ENCODE measurements at places on chromosomes 6 and 20.

DNA sequence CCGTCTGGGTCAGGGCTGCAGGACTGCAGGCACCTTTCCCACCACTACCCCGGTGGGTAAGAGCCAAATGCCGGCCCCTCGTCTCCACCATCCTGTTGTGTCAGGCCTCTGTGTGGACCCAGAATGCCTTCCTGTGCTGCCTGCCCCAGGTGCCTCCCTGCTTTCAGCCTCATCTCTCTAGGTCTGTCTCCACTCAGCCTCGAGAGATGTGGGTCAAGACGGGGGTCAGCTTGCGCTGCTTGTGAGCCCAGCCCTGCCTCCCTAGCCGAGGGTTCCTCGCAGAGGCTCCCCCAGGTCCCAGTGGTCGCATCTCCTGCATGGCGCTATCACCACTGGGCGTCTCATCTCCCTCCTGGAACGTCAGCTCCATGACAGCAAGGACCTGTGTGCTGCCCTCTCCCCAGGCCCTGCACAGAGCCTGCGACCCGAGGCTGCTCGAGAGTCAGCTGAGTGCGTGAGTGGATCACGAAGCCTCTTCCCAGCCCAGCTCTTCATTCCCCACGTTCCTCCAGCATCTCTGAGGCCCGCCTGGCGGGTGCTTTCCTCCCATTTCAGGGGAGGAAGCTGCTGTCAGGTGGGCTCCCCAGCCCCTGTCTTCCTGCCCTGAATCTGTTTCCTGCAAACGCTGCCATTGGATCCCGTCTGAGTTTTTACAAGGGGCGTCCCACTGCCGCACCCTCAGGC is 38.7 kb upstream of the ZBP1 start:
- no peak for DNase-seq
- no peaks in the 10 kb centered on the region for H3K27me3 ChIP-seq
- peaks cover 26% of the 10 kb centered on the region for H3K4me1 ChIP-seq
- H3K27ac ChIP-seq: no peak overlapping the region
- H3K36me3 ChIP-seq: no peaks in the 10 kb centered on the region

DNA sequence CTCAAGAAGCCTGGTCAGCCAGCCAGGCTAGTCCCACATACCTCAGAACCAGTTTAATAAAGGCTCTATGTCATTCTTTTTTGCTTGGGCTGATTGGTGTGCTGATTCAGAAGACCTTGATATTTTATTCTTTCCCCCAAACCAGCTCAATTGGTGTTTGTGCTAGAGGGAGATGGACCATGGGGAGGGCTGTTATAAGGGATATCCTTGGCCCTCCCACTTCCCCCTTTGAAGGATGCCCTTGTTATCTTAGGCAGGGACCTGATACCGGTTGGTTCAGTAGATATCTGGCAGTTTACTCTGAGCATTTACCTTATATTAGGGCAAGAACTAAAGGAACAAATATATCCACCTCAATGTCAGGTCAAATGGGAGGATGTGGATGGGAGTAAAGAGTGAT is 207.4 kb downstream of the LRFN2 start:
- no peak overlapping the region for H3K27ac ChIP-seq
- H3K27me3 ChIP-seq: no peaks in the 10 kb centered on the region
- no peak for DNase-seq
- no peaks in the 10 kb centered on the region for H3K4me1 ChIP-seq
- H3K36me3 ChIP-seq: no peaks in the 10 kb centered on the region

- DNase-seq: no peak
- no peaks in the 10 kb centered on the region for H3K36me3 ChIP-seq
- H3K27ac ChIP-seq: no peak overlapping the region
- H3K4me3 ChIP-seq: no peak overlapping the region
Measured at GRCh38 chr6:39260953-39261352, 31.7 kb upstream of the KCNK5 start.

GRCh38 chr6:112443179-112444065 is 96.3 kb downstream of the RFPL4B start:
- H3K4me3 ChIP-seq: no peak overlapping the region
- DNase-seq: no peak
- no peak overlapping the region for H3K27ac ChIP-seq
- peaks cover 4% of the 10 kb centered on the region for H3K27me3 ChIP-seq
- no peaks in the 10 kb centered on the region for H3K36me3 ChIP-seq
- H3K4me1 ChIP-seq: no peaks in the 10 kb centered on the region

DNA sequence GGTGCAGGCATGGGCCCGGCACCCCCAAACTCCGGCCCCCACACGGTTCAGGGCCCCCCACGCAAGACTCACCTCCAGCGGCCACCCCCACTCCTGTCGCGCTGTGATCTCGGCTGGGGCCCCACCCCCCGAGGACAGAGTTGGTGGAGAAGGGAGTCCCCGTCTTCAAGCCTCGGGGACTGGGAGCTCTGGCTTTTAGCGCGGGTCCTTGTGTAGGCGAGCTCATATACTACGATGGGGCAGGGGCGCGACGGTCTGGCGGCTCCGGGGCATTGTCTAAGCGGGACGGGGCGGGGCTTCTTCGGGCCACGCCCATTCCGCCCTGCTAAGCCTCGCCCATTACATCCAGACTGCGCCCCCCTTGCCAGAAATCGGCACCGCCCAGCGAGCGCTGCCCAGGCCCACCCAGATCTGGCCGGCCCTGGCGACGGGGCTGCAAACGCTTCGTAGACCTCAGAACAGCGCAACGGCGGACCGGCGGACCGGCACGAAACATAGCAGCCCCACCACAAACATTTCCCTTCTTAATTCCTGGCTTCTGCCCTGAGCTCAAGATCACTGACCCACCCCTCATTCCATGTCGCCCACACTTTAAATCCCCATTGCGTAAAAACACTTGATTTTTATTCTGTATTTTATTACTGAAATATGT is 1.0 kb upstream of the DDAH2 start:
- H3K27me3 ChIP-seq: no peaks in the 10 kb centered on the region
- DNase-seq: peak; percentile 77
- H3K4me3 ChIP-seq: peak overlapping the region; percentile 84
- peak overlapping the region; percentile 13 for H3K27ac ChIP-seq
- H3K36me3 ChIP-seq: peaks cover 39% of the 10 kb centered on the region

DNA sequence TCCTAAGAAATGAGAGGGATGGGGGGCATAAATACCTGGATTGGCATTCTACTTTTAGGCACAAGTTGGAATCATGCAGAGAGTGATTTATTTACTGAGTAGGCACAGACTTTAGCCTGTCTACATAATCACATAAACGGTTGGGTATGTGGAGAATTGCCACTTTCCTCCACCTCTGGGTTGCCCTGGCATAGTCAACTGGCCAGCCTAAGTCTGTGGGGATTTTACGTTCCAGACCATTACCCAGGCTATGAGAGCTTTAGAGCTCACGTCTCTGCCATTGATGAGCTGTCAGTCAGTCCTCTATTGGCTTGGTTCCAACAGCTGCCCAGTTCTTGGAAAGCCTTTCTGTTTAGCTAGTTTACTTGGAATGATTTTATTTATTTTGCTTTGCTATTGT is 5.0 kb upstream of the BHLHE23 start:
- DNase-seq: no peak
- peaks cover 8% of the 10 kb centered on the region for H3K36me3 ChIP-seq

DNA sequence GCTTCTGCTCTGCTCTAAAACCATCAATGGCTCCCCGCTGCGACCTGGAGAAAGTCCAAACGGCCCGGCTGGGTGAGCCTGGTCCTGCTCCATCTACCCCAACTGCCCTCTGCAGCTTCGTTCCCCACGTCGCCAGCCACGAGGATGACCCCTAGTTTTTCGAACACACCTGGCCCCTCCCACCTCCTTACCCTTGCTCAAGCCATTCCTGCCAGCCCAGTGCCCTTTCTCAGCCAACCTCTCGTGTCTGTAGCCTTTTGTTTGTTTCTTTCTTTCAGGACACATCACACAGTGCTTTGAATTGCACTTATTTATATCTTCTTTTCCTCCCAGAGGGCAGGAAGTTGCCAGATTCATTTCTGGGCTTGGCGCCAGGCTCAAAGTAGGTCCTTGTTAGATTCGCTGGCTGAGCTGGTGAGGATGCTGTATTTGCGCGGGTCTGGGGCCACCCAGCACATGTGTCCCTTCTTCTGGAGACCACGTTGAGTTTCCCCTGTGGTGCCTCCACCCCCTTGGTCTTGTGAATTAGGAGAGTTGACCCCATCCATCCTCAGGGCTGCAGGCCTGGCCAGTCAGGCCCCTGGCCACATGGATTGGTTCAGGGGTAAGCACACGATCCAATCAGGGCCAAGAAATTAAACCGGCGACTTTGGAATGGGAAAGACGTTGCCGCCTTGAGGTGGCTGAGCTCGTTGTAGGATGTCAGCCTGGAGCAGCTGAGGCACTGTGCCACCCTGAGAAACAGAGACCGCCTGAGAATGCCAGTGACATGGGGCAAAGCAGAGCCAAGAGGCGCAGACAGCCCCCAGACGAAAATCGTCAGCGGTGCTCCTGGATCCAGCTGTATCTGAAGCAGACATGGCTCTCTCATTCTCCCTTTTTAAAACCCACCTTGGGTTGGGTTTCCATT is 156.0 kb downstream of the CEBPB start:
- no peak overlapping the region for H3K4me3 ChIP-seq
- no peak overlapping the region for H3K27ac ChIP-seq
- H3K36me3 ChIP-seq: no peaks in the 10 kb centered on the region
- H3K27me3 ChIP-seq: peaks cover 20% of the 10 kb centered on the region

- H3K4me1 ChIP-seq: no peaks in the 10 kb centered on the region
- DNase-seq: no peak
- no peak overlapping the region for H3K27ac ChIP-seq
- no peaks in the 10 kb centered on the region for H3K36me3 ChIP-seq
Measured at GRCh38 chr6:56556751-56557540, 85.7 kb downstream of the DST start.

DNA sequence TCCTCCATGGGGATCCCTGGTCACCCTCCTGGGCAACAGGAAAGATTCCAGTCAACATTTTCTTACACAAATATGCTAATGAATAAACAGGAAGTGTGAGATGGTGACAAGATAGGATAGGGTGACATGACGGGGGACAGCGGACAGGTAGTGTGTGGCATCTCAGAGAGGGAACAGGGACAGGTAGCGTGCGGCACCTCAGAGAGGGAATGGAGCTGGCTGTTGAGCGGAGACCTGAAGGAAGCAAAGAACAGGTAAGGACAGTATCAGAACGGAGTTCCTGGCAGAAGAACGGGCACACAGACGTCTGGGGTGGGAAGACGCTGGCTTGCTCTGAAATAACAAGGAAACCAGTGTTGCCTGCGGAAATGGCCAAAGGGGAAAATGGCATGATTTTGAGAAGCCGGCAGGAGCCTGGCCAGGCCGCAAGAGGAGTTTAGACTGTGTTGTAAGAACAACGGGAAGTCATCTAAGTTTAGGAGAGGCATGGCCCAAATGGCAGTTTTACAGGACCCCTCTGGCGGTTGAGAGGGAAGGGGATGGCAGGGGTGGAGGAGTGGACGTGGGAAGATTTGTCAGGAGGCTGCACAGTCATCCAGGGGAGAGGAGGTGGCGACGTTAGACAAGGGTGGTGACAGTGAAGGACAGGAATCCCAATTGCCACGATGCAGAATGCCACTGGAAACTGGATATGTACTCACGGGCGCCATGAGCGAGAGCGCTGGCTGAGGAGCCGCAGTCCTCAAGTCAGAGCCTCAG is 111.6 kb downstream of the JPH2 start:
- peak overlapping the region; percentile 32 for H3K27ac ChIP-seq
- H3K4me1 ChIP-seq: peaks cover 40% of the 10 kb centered on the region
- no peak for DNase-seq

DNA sequence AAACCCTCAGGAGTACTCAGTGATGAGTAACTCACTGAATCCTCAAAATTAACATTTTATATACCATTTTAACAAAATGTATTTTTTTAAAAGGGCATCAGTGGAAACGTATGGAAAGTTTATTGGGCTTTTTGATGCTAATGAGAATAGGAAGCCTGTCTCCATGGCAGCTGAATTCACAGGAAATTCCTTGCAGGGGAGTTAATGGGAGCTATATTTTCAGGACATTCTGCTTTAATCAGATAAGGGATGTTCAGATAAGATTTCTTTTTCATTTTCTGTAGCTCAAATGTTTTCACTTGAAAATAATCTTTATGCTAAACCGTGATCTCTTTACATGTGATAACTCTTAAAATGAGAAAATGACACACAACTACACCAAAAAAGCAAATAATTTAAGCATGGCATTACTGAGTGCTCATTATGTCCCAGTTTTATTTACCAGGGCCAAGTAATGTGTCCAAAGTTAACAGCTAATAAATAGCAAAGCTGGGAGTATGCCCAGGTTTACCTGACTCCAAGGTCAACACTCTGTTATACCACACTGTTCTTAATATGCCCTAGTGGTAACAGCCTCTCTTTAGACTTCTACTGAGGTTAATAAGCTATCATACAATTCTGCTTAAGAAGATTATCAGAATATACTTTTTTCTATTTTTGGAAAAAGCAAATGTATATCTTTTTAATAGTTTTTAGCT is 348.1 kb downstream of the GRIK2 start:
- no peaks in the 10 kb centered on the region for H3K36me3 ChIP-seq
- no peaks in the 10 kb centered on the region for H3K27me3 ChIP-seq
- H3K4me3 ChIP-seq: no peak overlapping the region
- no peaks in the 10 kb centered on the region for H3K4me1 ChIP-seq

DNA sequence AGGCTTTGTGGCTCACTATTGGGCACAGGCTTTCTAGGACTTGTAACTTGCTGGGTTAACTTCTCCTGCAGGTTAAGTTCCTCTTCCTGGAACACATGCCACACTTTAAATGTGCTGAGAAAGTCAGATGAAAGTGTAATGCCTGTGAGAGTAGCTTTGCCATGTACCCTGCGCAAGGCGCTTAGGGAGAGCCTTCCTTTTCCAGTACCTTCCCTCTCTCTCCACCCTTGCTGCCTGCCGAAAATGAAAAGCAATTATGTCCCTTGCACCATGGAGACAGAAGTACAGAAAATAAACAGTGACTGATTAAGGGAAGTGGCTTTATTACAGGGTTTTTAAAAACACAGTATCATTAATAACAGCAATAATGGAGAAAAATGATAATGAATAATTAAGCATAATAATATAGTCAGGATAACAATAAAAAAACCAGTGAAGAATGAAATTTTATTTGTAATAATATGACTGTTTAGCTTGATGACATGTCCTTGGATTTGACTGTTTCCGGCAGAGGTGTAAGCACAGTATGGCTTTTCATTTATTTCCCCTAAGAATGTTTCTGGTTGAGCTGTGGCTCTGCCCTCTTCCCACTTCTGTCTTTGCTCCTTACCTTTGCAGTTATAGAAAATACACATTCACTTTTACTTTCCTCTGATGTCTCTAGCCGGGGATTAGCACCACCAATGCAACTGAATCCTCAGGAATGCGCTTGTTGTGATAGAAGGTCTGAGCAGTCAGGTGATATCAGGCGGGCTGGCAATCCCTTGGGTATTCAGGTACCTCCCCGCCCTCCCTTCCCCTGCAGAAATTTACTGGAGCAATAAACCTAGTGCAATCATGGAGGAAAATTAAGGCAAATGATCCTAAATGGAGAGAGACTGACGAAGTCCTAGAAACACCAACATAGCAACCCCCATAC is 472.3 kb upstream of the CITED2 start:
- H3K36me3 ChIP-seq: no peaks in the 10 kb centered on the region
- no peak for DNase-seq
- peaks cover 7% of the 10 kb centered on the region for H3K27me3 ChIP-seq
- H3K4me1 ChIP-seq: no peaks in the 10 kb centered on the region
